ENCODE measurements at places on chromosomes 2 and 18. TPM values are rescaled to one million over a fixed set of nuclear protein-coding genes. Genes with fewer than 3 reads are reported as not detected.

Gene CREG2
- polyA plus RNA-seq: 2.1 TPM

Gene ALPI
- polyA plus RNA-seq: not detected

DNA sequence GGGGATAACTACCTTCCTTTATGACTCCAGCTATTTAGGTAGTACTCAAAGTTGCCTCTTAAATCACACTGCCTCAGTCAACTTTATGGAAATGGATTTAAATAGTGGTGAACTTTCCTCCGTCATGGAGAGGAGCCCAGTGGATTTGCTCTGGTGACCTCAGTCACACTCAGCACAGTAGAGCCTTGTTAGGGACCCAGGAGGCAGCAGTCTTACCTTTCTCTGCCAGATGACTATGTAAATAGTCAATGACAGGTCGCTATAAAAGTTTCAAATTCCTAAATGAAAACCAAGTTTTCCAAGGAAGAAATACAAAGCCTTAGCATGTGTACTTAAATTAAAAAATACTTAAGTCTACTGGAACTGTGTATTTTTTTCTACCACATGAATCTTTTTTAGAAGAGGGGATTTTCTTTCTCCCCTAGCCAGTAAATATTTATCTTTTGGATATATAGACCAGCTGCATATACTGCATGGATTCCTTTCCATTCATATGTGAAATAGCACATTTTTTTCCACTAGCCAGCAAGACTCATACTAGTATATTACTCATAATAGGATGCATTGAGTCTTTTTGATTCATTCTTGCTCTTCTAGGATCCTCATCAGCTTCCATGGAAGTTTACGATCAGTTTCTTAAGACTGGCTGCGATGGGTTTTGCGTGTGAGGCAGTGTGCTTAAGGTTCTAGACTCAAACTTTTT is 147.1 kb downstream of the FMNL2 start:
- DNase-seq: no peak

DNA sequence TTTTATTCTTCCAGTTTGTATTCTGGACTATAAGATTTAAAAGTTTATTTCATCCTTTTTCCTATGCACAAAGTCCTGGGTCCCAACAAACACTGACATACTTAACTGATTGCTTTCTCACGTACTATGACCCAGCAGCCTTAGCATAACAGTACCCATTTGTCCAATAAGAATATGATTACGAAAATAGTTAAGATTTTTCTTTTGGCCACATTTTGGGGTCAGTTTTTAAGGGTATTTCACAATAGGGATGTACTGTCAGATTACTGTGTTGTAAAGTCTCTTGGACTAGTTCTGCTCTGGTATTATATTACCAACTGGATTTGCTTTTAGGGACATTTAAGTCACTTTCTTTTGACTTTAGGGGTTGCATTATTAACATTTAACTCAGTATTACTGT is 46.1 kb downstream of the TTC39C start:
- DNase-seq: no peak

DNA sequence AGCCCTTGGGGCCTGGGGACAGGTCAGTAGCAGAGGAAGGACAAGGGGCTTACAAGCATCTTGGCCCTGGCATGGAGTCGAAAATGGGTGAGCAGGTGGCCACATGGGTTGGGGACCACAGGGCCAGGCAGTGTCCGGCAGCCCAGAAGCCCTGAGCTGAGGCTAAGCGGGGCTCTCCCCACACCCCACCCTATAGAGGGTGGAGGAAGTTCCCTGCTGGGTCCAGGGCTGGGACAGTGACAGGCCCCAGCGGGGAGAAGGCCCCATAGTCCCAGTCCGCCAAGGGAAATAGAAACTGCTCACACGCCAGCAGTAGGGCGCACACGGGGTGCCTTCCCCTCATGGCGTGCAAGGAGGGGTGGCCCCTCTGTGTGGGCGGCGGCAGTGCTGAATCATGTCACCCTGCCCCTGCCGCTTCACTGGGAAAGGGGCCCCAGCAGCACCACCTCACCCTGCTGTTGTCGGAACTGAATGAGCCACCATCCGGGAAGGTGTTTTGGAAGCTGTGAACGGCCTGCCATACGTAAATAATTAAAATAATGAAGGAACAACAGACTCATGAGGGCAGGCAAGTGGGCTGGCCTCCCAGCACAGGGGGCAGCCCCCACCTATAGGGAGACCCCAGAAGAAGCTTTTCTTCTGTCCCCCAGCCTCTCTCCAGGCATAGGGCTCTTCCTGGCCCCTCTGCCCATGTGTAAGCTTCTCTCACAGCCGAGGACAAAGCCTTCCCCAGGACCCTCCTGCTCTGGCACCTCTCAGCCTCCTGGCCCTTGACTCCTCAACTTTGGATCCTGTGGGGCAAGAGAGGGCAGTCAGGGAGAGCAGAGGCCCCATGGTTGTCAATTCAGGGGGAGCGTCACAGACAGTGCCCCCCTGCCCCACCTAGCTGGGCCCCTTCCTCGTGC is 12.7 kb upstream of the DUSP2 start:
- peak; percentile 57 for DNase-seq

Gene DTNB
- 11.5 TPM for polyA plus RNA-seq

Gene PDE1A
- not detected for polyA plus RNA-seq

DNA sequence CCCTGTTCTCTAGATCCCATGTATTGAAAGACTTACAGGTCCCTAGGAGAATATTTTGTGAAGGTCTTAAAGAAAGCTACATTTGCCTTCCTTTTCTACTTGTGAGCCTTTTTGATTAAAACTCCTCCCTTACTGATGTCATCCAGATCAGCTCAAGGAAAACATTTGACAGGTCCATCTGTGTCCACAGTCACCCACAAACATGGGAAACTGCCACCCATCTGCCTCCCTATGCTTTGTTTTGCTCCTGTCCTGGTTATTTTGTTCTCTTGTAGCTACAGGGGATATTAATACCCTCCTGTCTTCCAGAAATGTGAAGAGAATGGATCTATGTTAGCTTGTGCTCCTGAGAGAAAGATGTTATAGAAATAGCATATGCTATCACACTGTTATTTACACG is 203.6 kb upstream of the GALNT5 start:
- DNase-seq: no peak

DNA sequence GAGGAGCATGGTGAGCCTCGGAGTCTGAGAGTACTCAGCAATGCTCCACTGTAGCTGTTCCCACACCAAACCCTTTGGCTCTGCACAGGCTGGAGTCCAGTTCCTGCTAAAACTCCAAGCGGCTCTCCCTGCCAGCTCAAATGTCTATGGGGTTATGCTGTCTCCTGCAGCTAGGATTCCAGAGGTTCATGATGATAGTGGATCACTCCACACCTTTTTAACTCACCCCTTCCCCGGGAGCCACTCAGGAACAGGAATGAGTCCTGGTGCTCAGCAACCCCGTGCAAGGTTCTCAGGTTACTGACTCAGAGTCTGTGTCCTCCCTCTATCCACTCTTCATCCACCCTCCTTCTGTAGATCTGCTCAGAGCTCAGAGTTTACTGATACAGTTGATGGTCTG is 410.0 kb downstream of the CDH19 start:
- no peak for DNase-seq

GRCh38 chr2:201127570-201127969 is 11.6 kb downstream of the CFLAR start:
- DNase-seq: peak; percentile 75

DNA sequence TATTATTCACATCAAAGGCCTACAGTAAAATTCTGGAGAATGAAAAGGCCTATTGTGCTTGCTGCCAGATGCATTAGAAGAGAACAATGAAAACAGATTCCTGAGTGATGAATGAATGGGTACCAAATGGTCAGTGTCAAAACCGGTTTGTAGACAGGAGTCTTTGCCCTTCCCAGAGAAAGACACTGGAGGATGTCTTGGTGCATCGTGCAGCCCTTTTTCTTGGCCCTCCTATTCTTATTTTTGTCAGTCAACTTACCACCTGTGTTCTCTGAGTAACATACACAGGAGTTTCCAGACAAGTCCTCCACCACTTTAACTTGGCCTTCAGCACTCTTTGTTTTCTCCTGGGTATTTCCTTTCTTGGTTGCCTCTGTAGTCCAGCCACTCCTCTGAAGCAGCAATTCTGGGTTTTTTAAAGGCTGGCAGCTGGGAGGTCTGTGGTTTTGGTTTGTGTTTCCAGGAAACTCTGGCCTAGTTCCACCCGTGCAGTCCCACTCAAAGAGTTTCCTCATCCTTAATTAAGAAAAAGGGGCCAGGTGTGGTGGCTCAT is 29.4 kb downstream of the PSTPIP2 start:
- no peak for DNase-seq

- DNase-seq: no peak
Measured at GRCh38 chr2:138622613-138623012, 121.0 kb downstream of the SPOPL start.

DNA sequence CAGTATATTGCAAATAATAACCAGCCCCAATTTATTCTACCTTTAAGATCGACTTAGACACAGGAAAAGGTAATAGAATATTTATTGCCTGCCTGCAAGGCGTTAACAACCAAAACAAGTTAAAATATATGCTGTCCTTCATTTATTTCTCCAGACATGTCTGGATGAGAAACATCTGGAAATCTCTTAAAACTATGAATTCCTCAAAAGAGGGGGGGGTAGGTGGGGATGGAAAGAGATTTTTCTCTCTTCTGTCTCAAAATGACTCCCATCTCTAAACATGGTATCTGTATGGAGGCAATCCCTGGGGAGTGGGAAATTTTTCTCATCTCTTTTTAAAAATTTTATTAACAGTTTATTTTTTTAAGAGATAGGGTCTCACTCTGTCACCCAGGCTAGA is 113.0 kb downstream of the CDH2 start:
- no peak for DNase-seq

Gene IL18R1
- 8.2 TPM for polyA plus RNA-seq

- DNase-seq: no peak
Measured at GRCh38 chr18:57767259-57768050, 35.7 kb downstream of the ATP8B1 start.

Gene CAVIN2
- polyA plus RNA-seq: not detected

- DNase-seq: no peak
Measured at GRCh38 chr2:25674077-25674362, 643 bp upstream of the DTNB start.

Gene EGR4
- polyA plus RNA-seq: not detected

Gene PROKR1
- not detected for polyA plus RNA-seq

DNA sequence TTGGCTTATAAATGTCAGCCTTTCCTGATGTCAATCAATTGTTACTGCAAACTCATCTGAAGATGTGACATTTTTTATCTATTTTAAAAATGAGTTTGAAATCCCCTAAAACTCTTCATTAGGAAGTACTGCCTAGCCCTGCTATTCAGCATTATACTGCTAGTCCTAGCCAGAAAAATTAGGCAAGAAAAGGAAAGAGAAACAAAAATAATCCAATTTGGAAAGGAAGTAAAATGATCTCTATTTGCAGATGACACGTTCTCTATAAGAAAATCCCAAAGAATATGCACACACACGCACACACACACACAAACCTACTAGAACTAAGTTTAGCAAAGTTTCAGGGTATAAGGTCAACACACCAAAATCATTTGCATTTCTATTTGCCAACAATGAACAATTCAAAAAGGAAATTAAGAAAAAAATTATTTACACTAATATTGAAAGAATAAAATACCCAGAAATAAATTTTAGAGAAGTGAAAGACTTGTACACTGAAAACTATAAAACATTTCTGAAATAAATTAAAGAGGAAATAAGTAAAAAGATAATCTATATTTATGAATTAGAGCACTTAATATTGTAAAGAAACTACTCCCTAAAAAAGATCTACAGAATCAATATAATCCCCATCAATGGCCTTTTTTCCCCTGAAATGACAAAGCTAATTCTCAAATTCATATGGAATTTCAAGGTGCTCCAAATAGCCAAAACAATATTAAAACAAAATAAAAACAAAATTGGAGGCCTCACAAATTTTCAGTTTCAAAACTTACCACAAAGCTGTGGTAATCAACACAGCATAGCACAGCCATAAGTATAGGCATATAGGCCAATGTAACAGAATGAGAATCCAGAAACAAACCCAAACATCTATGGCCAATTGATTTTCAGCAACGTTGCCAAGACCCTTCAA is 433.7 kb upstream of the TRIB2 start:
- no peak for DNase-seq

Gene ARHGAP28
- not detected for polyA plus RNA-seq

Gene DSG1
- polyA plus RNA-seq: not detected

Gene CYRIA
- polyA plus RNA-seq: not detected

Gene B3GNT7
- not detected for polyA plus RNA-seq

Gene RAPGEF4
- polyA plus RNA-seq: not detected

- no peak for DNase-seq
Measured at GRCh38 chr2:47088371-47089082, 66.6 kb downstream of the STPG4 start.

Gene UPP2
- polyA plus RNA-seq: not detected

All from CD4-positive, CD25-positive, alpha-beta regulatory T cell (primary cell).